OCI-LY7 (cell line): ENCODE measurements at places on chromosomes 12 and 14.

- no peak for DNase-seq
Measured at GRCh38 chr12:62268956-62269355, 8.8 kb downstream of the USP15 start.

DNA sequence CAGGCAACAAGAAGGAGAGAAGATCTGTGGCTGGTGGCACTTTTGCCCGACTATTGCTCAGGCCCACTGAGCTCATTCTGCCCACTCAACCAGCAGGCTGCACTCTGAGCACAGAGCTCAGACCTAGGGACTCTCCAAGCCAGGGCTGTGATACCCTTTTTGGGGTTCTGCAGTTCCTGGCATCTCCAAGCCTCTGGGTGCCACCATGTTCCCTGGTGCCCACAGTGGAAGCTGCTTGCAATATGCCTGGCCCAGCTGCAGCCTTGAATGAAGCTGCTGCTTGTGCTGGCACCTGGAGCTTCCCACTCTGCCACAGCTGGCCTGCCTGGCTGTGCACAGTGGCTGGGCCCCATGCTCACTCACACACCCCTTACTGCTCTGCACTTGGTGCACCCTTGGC lies 236.1 kb downstream of the ADGRD1 start:
- no peak for DNase-seq

GRCh38 chr12:51388069-51388799 lies 3.0 kb downstream of the GALNT6 start:
- no peak for DNase-seq

- no peak for DNase-seq
Measured at GRCh38 chr14:31297701-31298344, 90.2 kb upstream of the HECTD1 start.

GRCh38 chr14:24843494-24843893 lies 206.5 kb downstream of the STXBP6 start:
- DNase-seq = peak; percentile 8

DNA sequence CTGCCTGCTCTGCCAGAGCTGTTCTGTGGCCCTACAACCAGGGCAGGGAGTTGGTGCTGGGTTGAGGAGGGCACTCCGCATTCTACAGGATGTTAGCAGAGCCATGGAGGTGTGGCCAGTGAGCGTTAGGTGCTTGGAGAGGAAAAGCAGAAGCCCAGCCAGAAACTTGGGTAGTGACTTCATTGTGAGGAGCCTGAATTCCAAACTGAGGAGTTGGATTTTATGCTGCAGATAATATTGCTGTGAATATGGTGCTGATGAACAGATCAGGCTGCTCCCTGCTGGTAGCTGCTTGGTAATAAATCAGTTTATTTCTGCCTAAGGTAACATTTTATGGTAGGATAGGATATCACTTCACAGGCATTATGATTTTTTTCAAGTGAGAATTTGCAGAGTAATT lies 7.1 kb upstream of the CCDC175 start:
- DNase-seq = no peak

- no peak for DNase-seq
Measured at GRCh38 chr12:80869264-80869663, 68.5 kb downstream of the LIN7A start.

DNA sequence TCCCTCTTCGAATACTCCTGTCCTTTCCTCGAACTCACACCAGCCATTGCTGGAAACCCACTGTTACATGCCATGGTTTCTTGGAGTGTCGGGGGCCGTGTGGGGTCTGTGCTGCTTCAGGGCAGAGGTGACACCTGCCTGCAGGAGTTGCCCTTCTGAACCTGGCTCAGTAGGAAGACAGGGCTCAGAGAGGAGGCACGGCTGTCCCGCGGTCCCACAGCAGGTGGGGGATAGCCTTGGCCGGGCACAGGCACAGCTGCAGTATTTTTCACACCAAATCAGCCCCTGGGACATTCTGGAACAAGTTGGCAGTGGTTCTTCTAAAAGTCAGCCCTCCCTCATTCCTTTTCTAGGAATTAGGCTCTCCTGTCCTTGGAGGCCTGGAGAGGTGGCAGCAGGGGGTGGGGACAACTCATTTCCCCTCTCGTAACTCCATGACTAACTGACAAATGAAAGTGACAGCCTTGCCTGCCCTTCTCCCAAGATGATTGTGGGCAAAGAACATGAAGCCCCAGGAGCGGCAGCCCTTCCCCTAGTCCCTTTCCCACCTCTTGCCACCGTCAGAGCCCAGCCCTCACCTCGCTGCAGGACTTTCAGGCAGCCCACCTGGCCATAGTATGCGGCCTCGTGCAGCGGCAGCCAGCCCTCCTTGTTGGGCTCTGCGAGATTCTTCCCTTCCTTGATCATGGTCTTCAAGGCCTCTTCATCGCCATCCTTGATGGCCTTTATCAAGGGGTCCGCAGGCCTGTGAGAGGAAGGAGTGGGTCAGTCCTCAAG lies 22.4 kb downstream of the ASB2 start:
- DNase-seq = no peak

DNA sequence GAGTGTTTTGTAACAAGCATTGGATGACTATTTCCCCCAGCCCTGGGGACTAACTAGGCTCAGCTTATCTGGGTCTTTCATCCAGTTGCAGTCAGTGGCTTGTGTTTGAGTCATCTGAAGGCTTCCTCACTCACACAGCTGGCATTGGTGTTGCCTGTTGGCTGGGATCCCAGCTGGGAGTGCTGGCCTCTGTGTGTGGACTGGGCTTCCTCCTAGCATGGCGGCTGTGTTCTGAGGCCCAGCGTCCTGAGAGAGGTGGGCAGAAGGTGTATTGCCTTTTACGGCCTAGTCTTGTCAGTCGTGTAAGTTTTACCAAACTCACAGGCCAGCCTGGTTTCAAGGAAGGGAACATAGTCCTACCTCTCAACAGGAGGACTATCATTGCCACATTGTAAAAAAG lies 28.3 kb upstream of the PPP2R5C start:
- DNase-seq = no peak

DNA sequence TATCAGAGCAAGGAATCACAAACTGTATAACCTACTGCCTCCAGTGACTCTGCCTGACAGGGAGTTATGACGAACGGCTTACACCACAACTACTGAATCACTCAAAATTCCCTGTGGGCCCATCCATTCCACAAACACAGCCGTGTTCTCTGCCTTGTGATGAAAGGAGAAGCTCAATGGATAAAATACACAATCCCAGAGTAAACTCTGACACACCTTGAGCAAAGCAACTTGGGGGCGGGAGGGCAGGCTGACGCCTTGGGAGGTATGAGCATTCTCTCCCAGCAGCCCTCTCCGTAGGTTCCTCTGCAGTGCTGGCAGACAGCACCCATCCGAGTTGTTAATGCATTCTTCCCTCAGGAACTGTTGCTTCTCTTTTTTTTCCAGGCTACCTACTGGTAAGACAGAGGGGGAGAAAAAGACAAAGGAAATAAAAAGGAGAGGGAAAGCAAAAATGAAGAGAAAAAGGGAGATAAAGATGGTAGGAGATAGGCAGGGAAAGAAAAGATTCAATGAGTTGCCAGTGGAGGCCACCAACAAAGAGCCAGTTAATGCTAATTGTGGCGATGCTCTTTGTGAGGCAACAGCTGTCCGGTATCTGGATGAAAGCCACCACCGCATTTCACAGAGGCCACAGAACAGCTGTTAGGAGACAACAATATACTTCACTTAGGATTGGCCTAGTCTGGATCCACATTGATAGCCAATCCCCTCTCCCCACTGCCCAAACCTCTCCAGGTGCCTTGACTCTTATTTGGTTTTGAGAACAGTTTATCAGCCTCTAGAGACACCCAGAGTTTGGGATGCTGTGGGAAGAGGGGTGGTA lies 4.7 kb upstream of the DIO2 start:
- no peak for DNase-seq

- no peak for DNase-seq
Measured at GRCh38 chr12:118102609-118103008, 1.2 kb downstream of the VSIG10 start.

DNA sequence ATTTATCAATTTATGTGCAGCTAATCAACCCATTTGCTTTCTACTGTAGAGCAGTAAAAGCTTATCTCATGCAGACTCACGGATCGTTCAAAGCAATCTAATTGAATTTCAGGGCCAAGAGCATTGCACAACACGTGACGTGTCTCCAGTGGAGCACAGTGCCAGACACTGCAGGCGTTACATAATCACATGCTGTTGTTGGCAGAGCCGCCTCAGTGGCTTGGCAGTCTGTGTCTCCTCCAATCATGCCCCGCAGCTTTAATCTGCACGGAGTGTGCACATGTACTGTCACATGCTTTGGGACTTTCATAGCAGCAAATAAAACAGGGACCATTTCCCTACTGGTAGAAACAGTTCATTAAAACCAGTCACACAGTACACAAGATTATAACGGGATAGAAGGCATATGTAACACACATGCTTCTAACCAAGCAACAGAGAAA lies 309.3 kb downstream of the ITPR2 start:
- no peak for DNase-seq

GRCh38 chr14:96792591-96792990 lies 4.6 kb upstream of the VRK1 start:
- DNase-seq = no peak

GRCh38 chr14:74663884-74664283 lies 49.0 kb downstream of the AREL1 start:
- DNase-seq = no peak

DNA sequence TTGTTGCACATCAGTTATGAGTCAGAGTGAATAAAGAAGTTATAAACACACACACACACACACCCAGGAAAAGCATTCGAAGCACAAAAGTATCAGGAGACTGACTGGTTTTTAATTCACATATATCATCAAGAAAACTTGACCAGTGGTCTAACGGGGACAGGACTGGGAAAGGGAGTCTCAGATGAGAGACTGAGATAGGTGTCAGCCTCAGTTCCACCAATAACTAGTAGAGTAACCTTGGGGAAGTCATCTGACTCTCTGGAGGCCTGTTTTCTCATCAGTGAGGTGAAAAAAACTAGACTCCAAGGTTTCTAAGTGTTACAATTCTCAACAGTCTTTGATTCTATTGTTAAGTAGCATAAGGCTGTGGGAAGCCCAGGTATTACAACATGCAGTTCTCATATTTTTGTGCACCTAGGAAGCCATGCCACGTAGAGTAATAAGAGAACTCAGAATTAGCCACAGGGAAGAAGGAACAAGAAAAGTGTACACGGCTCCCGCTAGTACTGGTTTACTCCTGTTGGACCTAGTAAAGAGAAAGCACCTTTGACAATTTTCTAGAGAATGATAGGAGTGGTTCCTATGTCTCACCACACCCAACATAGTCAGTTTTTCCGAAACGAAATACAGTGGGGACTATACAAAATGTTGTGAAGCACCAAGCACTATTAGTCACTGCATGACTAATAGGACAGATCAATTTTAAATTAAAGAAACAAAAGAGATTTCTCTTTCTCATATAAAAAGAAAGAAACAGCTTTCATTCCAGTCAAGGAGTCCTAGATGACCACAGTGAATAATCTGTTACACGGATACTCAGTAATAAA lies 5.0 kb downstream of the PPTC7 start:
- DNase-seq = no peak
